ENCODE measurements at places on chromosomes 2 and 18.

DNA sequence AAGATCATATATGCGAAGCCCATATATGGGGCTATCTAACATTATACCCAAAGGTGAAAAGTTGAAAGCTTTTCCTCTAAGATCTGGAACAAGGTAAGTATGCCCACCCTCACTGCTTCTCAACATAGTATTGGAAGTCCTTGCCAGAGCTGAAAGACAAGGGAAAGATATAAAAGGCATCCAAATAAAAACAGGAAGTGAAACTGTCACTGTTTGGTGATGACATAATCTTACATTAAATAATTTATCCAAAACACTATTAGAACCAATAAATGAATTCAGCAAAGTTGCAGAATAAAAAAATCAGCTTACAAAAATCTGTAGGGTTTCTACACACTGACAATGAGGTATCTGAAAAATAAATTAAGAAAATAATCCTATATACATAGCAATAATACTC is 205.8 kb downstream of the INSIG2 start:
- no peak for DNase-seq

DNA sequence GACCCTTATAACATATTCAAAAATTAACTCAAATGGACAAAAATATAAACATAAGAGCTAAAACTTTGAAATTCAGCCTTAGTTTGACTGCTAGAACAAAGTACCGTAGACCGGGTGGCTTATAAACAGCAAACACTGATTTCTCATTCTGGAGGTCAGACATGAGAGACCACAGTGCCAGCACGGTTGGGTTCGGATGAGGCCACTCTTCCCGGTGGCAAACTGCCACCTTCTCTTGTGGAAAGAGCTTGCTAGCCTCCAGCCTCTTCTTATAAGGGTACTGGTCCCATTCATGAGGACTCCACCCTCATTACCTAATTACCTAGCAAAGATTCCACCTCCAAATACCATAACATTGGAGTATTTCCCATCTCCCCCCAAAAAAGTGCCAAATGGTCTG is 91.3 kb downstream of the FAM210A start:
- no peak for DNase-seq

GRCh38 chr2:139000131-139000785 is 220.1 kb upstream of the NXPH2 start:
- peak; percentile 30 for DNase-seq

DNA sequence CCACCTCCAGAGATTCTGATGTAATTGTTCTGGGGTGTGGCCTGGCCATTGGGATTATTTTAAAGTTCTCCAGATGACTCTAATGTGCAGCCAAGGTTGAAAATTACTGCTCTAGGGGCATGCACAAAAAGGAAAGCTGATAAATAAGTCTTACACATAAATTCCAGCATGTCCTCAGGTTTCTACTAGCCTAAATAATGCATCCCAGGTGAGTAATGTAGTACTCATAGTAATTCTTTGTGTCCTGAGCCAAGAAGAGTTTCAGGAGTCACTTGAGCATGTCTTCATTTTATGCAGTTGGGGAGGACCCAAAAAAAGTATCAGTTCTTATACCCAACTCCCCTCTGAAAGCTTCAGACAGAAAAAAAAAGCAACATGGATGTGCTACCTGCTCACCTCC is 130.1 kb upstream of the SP5 start:
- no peak for DNase-seq

Data from NCI-H2171 treated with DMSO at 0.1 percent for 48 hours (cell line).